ENCODE measurements at places on chromosomes 5 and 9.

GRCh38 chr5:126810596-126811380 lies 33.9 kb downstream of the LMNB1 start:
- DNase-seq = no peak

DNA sequence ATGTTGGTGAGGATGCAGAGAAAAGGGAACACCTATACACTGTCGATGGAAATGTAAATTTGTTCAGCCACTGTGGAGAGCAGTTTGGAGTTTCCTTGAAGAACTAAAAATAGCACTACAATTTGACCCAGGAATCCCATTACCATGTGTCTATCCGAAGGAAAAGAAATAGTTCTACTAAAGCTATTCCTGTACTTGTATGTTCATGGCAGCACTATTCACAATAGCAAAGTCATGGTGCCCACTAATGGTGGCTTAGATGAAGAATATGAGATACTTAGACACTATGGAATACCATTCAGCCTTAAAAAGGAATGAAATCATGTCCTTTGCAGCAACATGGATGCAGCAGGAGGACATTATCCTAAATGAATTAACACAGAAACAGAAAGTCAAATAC lies 50.2 kb upstream of the CAST start:
- DNase-seq = no peak

- DNase-seq = no peak
These were observed 256.4 kb upstream of the IRX1 start for GRCh38 chr5:3339092-3339797.

DNA sequence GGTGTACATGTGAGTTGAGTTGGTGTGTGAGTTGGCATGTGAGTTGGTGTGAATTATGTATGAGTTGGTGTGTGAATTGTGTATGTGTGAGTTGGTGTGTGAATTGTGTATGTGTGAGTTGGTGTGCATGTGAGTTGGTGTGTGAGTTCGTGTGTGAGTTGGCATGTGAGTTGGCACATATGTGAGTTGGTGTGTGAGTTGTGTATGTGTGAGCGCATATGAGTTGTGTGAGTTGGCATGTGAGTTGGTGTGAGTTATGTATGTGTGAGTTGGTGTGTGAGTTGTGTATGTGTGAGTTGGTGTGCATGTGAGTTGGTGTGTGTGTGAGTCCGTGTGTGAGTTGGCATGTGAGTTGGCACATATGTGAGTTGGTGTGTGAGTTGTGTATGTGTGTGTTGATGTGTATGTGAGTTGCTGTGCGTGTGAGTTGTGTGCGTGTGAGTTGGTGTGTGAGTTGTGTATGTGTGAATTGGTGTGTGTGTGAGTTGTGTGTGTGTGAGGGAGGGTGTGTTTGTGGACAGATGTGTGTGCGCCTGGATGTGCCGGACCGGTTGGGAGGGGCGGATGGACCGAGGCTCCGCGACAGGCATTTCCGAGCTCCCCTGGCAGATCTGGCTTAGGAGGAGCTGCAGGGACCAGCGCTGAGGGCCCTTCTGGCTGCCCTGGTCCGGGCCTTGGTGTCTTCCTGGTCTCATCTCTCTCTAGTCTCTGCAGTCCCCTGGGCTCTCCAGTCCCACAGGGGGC lies 162.5 kb upstream of the IER5L start:
- DNase-seq = no peak

DNA sequence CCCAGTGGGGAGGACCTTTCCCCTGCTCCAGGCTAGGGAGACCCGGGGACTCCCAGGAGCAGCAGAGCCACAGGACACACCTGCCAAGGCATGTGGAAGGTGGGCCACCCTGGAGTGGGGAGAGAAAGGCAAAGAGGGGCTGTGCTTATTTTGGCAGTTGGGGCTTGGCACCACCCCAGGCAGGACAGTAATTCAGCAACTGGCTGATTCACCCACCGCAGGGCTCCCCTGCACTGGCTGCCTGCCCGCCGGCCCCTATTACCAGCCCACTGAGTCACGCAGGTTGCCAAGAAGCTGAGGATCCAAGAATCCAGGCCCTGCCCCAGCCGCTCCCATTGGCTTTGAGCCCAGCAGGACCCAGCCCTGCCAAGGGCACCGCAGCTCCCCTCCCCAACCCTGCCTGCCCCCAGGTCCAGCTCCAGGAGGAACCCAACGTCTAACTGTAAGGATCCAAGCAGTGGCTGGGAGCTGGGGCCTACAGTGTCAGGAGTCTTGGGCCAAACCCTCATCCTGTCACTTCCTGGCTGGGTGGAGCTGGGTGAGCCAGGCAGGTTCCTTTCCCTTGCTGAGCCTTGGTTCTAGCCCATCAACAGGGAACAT lies 14.2 kb upstream of the RALGDS start:
- DNase-seq = no peak

DNA sequence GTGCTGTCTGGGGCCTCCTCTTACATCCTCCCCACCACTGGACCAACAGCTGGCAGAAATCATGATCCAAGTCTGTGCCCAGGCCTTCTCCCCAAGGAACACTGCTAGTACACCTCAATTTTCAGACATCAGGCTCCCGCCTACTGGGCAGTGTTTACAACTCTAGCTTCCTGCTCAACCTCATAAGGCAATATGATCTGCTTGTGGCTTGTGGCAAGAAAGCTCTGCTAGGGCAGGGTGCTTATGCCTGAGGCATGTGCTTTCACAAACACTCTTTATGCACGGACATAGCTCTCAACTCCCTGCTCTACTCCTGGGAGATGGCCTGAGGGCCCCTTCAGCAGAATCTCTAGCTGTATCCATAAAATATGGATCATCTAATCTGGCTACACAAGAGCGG lies 32.5 kb downstream of the SH3TC2 start:
- no peak for DNase-seq

All from right lung (tissue), 10 donors.